ENCODE measurements at places on chromosomes 2 and 18.

DNA sequence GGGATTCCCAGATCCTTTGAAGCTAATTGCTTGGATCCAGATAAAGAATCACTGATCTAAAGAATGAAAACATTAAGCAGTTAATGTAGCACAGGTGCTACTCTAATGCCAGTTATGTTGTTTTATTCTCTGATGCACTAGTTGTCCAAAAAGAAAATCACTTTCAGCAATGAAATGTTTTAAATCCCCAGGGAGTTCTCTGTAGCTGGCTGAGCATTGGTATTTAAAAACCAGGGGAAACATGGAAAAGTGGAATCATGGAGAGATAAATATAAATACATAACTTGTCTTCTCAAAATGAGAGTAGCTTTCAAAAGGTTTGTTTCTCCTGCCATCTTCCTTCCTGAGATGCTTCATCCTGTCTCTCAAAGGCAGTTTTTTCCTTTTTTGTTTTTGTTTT is 37.7 kb downstream of the CD302 start:
- DNase-seq: no peak

GRCh38 chr2:19255481-19255880 is 102.9 kb downstream of the OSR1 start:
- no peak for DNase-seq

DNA sequence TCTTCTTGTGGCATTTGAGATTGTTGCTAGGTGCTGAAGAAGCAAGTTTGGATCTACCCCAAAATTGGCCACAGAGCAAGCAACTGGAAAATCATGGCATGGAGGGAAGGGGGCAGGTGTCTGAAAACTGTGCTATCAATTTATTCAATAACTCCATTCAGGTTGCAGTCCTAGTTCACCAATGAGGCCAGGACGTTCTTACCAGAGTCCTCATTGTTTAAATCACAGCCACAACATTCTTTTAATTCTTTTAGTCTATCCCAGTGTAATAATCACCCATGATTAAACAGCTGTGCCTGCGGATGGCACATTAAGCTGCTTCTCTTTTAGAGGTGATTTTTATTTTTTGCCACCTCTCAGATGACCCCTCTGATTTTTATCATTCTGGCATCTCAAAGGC is 103.5 kb downstream of the ANKRD44 start:
- DNase-seq: no peak

- no peak for DNase-seq
These were observed 105.0 kb downstream of the FIGN start for GRCh38 chr2:163630836-163631235.

- no peak for DNase-seq
These were observed 1154.4 kb downstream of the DPP10 start for GRCh38 chr2:115596659-115597375.

GRCh38 chr2:10073706-10074105 is 6.5 kb downstream of the CYS1 start:
- no peak for DNase-seq

DNA sequence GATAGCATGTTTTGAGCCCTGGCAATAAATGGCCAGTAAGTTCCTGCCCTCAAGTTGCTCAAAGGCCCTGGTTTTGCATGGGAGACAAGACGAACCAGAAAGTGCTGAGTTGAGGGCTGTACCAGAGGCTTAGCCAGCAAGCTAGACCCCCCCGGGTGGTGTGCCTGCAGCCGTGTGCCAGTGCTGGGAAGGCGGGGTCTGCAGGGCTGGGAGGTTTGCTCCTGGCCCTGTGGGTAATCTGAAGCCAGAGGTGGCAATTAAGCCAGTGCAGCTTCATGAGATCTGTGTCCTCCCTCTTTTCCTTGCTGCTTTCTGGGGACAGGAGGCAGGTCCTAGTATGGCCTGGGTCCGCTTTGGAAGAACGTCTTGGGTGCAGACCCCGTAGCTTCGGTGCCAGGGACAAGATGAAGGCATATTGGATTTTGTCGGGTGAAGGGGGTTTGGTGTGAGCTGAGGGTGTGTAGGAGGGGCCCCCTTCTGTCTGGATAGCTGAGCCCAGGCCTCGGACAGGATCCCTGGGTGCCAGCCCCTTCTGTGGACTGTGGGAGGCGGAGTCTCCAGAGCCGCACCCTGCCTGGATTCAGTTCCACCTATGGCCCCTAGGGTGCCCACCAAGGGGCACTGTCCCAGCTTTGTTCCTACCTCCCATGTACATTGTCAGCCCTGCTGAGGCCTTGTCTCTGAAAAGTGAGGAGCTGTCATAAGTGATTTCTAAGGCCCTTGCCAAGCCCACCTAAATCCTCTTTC is 15.6 kb downstream of the ATOH8 start:
- DNase-seq: no peak

DNA sequence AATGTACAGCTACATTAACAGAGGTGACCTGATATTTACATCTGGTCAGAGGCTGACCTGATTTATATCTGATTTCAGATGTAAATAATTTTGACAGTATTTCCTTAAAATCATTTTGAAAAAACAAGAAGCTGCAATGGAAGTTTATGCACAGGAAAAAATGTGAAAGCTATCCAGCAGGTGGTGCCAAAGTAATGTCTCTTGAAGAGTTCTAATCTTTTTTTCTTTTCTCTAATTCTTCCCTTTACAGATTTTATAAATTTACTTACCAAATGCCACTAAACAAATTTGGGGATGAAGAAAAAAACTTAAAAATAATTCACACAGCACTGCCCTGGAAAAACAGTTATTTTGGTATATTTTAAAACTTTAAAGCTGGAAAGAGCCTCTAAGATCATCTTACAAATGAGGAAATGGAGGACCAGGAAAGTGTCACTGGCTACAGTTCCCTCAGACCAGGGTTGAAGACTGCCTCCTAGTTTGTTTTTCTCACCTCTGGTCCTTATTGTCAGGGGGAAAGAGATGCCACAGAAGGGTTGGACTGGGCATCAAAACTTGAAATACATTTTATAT is 16.4 kb upstream of the FBLN7 start:
- DNase-seq: no peak

DNA sequence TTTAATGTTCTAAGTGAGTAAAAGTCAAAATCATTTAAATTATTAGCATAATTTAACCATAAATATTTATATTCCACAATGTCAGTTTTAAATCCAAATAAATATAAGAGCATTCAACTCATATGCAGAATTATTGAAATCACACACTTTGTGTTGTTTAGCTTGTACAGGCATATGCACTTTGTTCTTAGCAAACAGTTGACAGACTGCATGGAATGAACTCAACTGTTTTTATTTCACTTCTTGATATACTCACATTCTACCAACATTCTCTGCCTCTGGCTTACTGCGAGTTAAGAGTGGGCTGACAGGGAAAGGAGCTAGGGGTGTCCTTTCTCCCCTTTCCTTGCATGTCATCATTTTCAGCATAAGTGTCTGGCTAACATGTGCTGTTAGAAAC is 7.6 kb upstream of the PIEZO2 start:
- DNase-seq: no peak
